ENCODE measurements at places on chromosomes 16 and 17. TPM values are rescaled to one million over a fixed set of nuclear protein-coding genes. Genes with fewer than 3 reads are reported as not detected.

The C16orf96 gene
- total RNA-seq = 0.17 TPM

The CCDC92B gene
- 0.09 TPM for total RNA-seq

- H3K36me3 ChIP-seq = no peaks in the 10 kb centered on the region
- H3K4me3 ChIP-seq = no peak overlapping the region
- no peak overlapping the region for H3K27ac ChIP-seq
- H3K4me1 ChIP-seq = no peaks in the 10 kb centered on the region
- H3K27me3 ChIP-seq = no peaks in the 10 kb centered on the region
- DNase-seq = no peak
Observed at GRCh38 chr16:80197741-80198201, 343.0 kb upstream of the DYNLRB2 start.

The TBC1D3I gene
- total RNA-seq = 0.88 TPM

- no peak overlapping the region for H3K4me3 ChIP-seq
- no peaks in the 10 kb centered on the region for H3K4me1 ChIP-seq
- H3K36me3 ChIP-seq = no peaks in the 10 kb centered on the region
- H3K27me3 ChIP-seq = peaks cover 14% of the 10 kb centered on the region
Observed at GRCh38 chr17:13337151-13337550, 264.6 kb downstream of the HS3ST3A1 start.

The TBC1D3 gene
- not detected for total RNA-seq

- H3K27ac ChIP-seq = no peak overlapping the region
- H3K27me3 ChIP-seq = no peaks in the 10 kb centered on the region
- no peak for DNase-seq
- peaks cover 4% of the 10 kb centered on the region for H3K4me1 ChIP-seq
- H3K36me3 ChIP-seq = peaks cover 8% of the 10 kb centered on the region
Observed at GRCh38 chr16:4390266-4391260, 18.9 kb downstream of the VASN start.

Data from activated naive CD8-positive, alpha-beta T cell treated with anti-CD3 and anti-CD28 coated beads, Interleukin-2, amount 10 ng/mL, durations not matched to agents 7 days and 5 days (primary cell).